A549 (cell line): ENCODE measurements at places on chromosomes 5 and 9.

GRCh38 chr5:168438349-168438748, 47.9 kb upstream of the RARS1 start:
- DNase-seq = no peak

- DNase-seq = no peak
Measured at GRCh38 chr5:149338364-149338763, 6.9 kb upstream of the GRPEL2 start.

DNA sequence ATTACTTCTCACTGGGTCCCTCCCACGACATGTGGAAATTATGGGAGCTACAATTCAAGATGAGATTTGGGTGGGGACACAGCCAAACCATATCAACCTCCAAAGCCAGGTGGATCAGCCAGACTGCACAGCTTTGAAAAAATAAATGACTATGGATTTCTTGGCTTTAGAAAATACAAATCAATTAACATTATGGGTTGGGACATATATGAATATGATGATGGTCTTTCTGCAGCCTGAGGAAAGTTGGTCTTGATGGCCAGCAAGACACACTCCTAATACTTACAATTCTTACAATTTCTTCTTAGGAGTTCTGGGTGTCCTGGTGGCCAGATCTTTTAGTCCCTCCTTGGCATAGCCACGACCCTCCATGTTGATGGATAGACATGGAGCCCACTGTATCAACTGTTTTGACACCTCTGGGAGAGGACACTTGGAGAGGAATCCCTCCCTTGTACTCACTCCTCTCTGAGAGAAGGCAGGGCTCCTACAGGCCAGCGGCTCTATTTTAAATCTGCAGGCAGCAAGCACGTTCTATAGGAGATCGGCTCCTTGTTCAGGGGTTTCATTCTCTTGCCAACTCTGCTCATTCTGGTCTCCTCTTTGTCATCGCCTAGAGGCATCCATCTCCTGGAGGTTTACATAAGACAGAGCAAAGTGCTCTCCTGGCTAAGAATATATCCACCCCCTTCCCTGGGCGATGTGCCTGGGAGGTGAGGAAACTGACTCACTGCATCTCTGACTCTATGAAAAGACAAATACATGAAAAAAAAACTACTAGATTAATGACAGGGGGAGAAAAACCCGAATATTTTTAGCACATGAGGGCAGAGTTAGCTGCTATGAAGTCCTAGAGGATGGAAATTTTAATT, 145.9 kb downstream of the CARTPT start:
- no peak for DNase-seq

DNA sequence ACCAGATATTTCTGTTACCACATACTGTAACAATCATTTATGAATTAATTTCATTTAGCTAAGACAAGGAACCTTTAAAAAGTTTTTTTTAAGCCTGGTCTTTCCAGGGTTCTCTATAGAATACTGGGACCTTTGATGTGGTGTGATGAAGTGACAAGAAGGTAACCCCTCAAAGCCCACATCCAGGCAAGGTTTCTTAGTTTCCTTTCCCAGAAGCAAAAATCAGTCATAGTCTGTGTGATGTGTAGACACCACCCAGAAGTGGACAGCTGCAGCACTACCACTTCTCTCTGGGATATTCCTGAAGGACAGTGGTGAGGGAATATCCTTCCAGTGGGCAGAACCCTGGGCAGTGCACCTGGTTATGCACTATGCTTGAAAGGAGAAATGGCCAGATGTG, 115.6 kb downstream of the TTC39B start:
- DNase-seq = no peak

- no peak for DNase-seq
Measured at GRCh38 chr9:136059851-136060670, 35.0 kb downstream of the NACC2 start.

DNA sequence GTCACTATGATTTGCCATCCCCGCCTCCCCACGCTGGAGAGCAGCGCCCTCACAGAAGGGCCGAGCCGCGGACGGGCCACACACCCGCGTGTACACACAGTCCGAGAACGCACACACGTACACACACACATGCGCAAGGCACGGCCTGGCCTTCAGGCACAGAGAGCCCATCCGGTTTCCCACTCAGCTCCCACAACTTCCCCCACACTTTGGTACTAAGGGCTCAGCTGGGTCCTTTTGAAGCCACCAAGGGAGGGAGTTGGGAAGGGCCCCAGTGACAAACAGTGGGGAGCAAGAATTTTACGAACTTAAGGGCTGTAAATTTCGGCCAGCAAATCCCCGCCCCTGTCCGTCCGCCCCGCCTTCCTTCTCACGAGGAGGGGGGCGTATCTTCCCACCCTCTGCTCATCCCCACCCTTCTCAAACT, 133.3 kb upstream of the HAND1 start:
- DNase-seq = no peak

DNA sequence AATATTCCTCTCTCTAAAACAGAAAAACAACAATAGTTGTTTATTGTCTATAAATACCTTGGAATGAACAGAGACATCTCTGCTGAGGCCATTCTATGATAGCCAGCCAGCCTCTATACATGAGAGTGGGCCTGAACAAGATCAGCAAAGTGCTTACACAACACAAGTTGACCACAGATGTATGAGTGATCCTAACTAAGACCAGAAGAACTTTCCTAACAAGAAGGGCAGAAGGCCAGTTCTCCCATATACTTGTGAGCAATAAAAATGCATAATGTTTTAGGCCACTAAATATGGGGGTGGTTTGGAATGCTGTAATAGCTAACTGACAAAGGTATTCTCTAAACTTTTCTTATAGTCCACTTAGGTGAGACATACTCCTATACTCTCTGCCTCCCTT, 345.7 kb downstream of the SPATA31D1 start:
- no peak for DNase-seq
